ENCODE measurements at places on chromosomes 2 and 18.
A peak's percentile ranks its signal among the peaks of the same experiment; 100 is the strongest.

DNA sequence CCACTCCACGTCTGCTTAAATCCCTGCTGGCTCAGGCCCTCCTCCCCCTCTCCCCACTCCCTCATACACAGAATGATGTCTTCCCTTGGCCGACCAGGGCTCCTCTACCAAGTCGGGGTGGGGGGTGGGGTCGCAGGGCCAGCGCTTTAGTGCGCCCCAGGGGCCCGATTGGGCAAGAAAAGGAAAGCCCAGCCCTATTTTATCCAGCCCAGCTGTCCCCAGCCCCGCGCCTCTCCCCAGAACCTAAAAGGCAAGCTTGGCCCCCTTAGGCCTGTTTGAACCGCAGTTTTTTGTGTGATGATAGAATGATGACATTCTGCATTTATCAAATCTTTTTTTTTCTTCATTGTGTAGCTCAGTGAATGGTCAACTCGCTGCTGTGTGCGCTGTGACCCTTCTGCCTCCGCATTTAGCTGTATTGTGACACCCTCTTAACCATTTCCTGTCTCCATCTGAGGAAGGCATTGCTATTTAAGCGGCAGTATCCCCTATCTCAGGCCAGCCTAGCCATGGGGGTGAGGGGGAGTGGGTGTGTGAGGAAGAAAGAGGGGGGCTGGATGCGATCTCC lies 231.4 kb downstream of the HAUS1 start:
- DNase-seq = no peak

DNA sequence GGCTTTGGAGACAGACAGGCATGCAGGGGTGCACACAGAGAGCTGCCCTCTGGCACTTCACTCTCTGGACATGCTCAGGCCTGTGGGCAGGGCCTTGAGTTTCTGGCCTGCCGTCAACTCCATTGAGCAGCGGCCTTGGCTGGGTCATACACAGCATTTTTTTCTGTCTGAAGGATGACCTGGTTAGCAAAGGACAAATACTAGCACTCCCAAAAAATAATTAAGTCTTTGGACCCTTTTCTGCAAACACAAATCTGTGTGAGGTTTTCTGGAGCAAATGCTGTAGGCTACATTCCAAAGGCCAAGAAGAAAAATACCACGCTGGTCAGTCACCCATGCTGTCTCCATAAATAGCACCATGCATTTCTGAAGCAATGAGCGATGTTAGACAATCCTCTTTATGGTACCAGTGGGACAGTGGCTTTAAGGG lies 124.7 kb upstream of the CTAGE1 start:
- DNase-seq = no peak

DNA sequence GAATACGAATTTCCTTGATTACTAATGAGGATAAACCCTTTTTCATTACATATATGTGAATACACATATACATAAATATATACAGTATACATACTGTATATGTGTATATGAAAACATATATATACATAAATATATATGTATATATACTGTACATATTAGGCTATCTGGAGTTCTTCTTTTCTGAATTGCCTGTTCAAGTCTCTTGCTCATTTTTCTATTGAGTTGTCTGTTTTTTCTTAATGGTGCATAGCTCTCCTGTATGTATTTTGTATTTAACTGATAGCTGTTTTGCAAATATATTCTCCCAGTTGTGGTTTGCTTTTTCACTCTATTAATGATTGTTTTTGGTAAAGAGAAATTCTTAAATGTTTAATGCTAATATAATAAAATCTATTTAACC lies 8.9 kb upstream of the GCFC2 start:
- DNase-seq = no peak

GRCh38 chr2:130303169-130303568 lies 39.5 kb upstream of the IMP4 start:
- no peak for DNase-seq

DNA sequence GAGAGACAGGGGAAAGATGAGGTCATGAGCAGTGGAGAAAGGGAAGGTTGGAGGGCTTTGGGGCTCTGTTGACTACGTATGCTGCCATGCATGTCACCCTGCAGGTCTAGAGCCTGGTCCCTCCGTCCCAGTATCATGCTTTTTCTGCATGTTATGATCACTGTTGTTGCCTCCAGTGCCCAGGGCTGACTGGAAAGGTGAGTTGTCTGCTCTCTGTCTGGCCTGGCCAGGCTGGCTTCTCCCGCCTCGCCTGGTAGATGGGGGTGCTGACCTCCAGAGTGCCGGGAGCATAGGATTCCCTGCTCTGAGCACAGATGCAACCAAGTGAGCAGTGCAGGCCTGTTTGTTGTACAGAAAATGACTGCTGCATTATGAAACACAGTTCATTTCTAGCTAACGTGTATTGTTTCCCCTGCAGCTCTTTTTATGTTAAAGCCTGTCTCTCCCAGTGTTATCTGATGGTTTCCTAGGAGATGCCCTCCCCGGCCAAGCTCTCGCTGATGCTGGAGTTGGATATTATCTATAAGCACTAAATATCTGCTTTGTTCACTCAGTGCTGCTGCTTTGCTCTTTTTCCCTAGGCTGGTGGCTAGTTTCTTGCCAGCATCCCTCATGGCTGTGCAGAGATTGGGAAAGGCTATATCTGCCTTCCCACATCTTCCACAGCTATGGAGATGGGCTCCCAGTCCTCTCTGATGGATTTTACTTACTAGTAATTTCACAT lies 158.2 kb downstream of the TDRD15 start:
- DNase-seq = no peak

DNA sequence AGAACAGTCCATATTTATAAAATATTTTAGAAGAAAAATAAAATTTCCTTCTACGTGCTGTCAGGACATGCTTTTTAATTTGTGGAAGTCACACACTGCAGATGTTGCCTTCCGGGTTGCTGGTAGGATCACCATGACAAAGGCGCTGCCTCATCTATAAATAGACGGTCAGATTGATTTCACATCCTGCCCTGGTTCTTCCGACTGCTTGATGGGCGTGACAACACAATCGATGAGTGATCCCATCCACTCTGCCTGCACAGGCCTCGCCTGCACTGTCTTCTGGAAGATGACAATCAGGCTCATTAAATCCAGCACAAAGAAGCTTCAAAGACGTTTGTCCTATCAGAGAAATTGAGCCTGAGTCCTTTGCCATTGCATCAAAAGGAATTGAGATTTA lies 318.9 kb upstream of the TRIB2 start:
- DNase-seq = no peak

GRCh38 chr2:129180124-129180716 lies 799.2 kb upstream of the RAB6C start:
- no peak for DNase-seq

GRCh38 chr2:149422991-149423338 lies 92.6 kb downstream of the LYPD6 start:
- no peak for DNase-seq

- no peak for DNase-seq
These were observed 22.0 kb upstream of the DNMT3A start for GRCh38 chr2:25363733-25364132.

DNA sequence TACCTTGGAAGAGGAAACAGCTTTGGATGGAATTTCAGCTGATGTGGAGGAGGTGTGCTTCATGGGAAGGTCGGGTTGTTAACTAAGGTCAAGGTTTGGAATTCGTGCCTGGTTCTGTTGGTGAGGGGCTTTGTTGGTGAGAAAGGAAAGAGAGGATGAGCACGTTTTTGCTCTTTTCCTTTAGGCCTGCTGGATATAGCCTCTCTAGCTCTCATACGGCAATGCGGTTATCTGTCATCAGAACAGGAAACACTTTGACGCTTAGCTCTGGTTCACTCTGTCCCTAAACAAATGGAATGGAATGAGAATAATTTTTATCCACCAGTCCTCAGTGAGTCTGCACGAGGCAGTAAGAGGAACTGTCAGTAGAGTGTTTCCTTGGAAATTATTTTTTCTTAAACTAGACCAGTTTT lies 169.7 kb upstream of the NOSTRIN start:
- DNase-seq = no peak

GRCh38 chr2:135913727-135914365 lies 37.6 kb upstream of the MCM6 start:
- DNase-seq = peak; percentile 25

- no peak for DNase-seq
These were observed 64.3 kb upstream of the CYP26B1 start for GRCh38 chr2:72211777-72212485.

DNA sequence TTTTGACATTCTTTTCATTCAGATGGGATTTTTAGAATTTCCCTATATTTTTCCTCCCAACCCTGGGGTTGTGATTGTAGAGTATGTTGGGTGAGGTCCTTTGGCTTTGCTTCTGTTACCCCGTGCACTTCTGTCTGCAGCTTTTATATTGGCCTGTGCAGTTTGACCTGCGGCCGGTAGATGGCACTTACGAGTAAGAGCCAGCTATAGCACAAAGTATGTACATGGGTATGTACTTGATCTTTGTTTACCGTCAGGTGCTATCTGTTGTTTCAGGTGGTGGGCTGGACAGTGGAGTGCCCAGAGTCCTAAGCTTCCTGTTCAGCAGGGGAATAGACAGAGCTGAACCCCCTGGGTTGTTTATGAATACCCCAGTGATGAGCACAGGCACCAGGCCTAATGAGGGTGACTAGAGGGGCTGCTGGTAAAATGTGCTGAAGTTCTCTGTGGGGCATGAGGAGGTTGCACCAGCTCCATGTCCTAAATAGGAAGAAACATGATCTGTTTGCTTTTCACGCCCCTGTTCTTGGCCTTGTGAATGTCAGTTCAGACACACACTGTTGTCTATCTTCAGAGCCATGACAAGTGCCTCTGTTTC lies 58.9 kb upstream of the THUMPD2 start:
- no peak for DNase-seq

GRCh38 chr2:121818546-121818945 lies 63.1 kb downstream of the TSN start:
- no peak for DNase-seq

- no peak for DNase-seq
These were observed 431.3 kb downstream of the TSN start for GRCh38 chr2:122186761-122187222.

DNA sequence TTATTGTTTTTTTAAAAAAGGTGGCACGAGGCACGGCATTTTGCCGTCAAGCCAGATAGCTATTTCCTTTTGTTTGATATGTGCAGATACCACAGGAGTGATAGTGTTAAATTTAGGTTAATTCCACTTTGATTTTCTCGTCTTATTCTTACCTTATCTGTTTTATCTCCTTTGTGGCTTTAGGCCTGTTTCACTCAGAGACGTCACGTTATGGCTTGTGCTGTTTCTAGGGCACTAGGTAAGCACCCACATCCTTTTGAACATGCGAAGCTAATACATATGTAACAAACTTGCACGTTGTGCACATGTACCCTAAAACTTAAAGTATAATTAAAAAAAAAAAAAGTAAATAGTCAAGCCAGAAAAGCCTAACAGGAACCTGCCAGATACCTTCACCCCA lies 57.8 kb downstream of the C18orf63 start:
- no peak for DNase-seq

DNA sequence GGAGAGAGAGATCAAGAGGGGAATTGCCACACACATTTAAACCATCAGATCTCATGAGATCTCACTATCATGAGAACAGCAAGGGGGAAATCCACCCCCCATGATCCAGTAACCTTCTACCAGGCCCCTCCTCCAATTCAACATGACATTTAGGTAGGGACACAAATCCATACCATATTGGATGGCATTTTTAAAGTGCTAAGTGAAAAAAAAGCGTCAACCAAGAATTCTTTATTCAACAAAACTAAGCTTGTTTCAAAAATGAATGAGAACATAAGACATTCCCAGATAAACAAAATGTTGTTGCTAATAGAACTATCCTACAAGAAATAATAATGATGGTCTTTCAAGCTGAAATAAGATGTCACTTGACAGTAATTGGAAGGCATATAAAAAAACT lies 626.2 kb upstream of the LRRTM1 start:
- no peak for DNase-seq

GRCh38 chr2:69645921-69646320 lies 2.4 kb upstream of the AAK1 start:
- DNase-seq = no peak

DNA sequence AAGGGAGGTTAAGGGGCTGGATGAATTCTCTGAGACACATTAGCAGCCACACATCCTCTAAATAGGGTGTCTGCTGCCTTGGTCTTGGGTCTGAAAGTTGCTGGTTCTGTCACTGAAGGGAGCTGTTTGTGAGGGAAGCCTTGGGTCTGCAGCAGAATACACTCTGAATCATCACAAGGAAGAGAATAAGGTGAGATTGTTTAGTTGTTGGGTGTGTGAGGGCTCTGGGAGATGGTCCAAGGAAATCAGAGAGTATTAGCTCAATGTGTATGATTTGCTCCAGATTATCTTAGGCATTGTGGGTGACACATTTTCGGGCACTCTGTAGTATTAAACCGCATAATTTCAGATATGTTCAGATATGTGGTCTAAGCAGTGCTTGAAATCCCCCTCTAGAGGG lies 548.5 kb downstream of the SLC4A3 start:
- DNase-seq = no peak

DNA sequence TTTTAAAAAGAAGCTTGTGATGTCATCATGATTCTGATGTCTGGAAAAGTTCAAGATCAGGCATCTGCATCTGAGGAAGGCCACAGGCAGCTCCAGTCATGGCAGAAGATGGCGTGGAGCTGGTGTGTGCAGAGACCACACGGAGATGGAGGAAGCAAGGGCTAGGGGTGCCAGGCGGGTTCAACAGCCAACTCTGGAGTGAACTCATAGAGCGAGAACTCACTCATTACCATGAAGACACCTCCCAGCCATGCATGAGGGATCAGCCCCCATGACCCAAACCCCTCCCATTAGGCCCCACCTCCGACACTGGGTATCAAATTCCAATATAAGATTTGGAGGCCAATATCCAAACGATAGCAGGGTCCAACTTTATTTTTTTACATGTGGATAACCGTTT lies 61.6 kb downstream of the KCNG2 start:
- DNase-seq = no peak

DNA sequence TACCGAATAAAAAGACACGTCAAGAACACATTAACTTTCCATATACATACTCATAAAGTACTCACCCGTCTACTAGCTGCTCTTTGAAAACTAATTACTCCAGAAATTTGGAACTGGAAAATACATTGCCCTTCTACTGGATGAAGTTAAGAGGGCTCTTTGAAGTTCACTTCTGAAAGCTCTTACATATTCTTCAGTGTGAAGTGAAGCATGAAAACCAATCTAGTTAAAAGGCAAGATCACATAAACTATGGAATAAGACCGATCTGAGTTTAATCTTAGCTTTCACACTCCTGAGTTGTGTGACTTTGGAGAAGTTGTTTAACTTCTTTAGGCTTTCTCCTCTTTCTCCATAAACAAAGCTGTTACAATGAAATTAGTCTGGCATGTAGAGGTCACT lies 38.5 kb downstream of the REV1 start:
- DNase-seq = no peak

GRCh38 chr2:211093743-211094303 lies 537.4 kb downstream of the CPS1 start:
- DNase-seq = no peak

DNA sequence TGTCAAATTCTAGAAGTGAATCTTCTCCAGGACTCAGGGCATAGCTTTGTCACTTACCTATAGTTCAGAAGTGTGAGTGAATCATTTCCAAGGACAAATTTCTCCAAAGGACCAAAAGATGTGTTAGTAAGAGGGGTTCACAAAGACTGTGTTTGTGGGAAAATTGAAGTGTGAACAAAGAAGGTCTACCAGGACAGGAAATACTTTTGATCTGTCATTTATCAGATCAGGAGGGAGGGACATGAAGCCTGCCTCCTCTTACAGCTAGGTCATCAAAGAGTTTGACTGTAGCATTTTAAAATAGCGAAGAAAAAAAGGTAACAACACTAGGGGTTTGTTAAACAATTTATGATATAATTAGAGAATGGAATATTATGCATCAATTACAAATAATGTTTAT lies 2.0 kb upstream of the CD28 start:
- DNase-seq = no peak

GRCh38 chr2:135603543-135603942 lies 72.3 kb downstream of the R3HDM1 start:
- no peak for DNase-seq

GRCh38 chr2:71358931-71359671 lies 27.5 kb downstream of the ZNF638 start:
- no peak for DNase-seq
